Naive B cell (primary cell): ENCODE measurements at places on chromosomes 4 and X. TPM values are rescaled to one million over a fixed set of nuclear protein-coding genes. Genes with fewer than 3 reads are reported as not detected.

DNA sequence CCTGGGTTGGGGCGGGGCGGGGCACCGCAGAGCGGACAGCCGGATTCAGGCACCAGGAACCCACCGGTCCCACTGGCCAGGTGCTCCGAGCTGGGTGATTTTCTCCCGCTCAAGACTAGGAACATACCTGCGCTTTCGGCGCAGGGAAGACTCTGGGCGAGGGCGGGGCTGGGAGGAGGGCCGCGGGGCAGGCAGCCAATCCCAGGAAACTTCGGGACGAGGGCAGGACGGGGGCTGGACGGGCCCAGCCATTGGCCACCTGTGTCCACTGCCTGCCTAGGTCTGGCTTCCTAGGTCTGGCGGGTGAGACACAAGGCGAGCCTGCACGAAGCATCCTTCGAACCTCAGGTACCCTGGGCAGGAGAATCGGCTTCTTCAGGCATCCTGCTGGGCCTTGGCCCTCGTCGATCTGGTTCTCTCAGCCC lies 274 bp upstream of the ERVMER34-1 start:
- peaks cover 74% of the 10 kb centered on the region for H3K27me3 ChIP-seq
- H3K27ac ChIP-seq, result no peak overlapping the region
- peaks cover 12% of the 10 kb centered on the region for H3K4me1 ChIP-seq
- peak overlapping the region; percentile 79 for H3K4me3 ChIP-seq
- no peak for DNase-seq

CENPC gene
- 20.6 TPM for polyA plus RNA-seq

- no peak overlapping the region for H3K4me3 ChIP-seq
- H3K27ac ChIP-seq, result no peak overlapping the region
- peaks cover 11% of the 10 kb centered on the region for H3K4me1 ChIP-seq
- H3K27me3 ChIP-seq, result peaks cover 10% of the 10 kb centered on the region
- no peak for DNase-seq
- H3K36me3 ChIP-seq, result no peaks in the 10 kb centered on the region
Observed at GRCh38 chr4:57159866-57160265, 49.7 kb upstream of the IGFBP7 start.

DNA sequence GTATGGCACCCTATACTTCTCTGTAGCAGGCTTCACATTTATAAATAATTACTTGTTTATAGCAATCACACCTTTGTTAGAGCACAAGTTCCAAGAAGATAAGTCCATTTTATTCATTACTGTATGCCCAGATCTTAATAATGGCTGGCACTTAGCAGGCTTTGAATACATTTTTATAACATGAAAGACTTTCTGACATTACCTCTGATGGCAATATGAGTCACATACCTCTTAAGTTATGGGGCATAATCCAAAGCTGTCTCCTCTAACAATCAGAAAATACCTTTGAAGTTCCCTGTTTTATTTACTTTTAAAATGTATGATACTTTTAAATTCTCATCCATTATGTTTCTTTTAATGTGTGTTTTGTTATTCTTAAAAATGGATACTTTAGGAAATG lies 12.2 kb downstream of the SCRG1 start:
- no peaks in the 10 kb centered on the region for H3K27me3 ChIP-seq
- no peak overlapping the region for H3K27ac ChIP-seq
- DNase-seq, result no peak
- H3K36me3 ChIP-seq, result no peaks in the 10 kb centered on the region
- H3K4me1 ChIP-seq, result no peaks in the 10 kb centered on the region

SERPINA7 gene
- polyA plus RNA-seq, result not detected

GRCh38 chrX:1244164-1245076 lies 24.2 kb upstream of the CSF2RA start:
- no peaks in the 10 kb centered on the region for H3K27me3 ChIP-seq
- H3K36me3 ChIP-seq, result no peaks in the 10 kb centered on the region
- DNase-seq, result no peak
- H3K4me1 ChIP-seq, result peaks cover 16% of the 10 kb centered on the region
- no peak overlapping the region for H3K27ac ChIP-seq
- H3K4me3 ChIP-seq, result no peak overlapping the region

GRCh38 chr4:107153228-107153627 lies 117.1 kb upstream of the DKK2 start:
- no peak for DNase-seq
- H3K27me3 ChIP-seq, result no peaks in the 10 kb centered on the region
- no peaks in the 10 kb centered on the region for H3K4me1 ChIP-seq
- no peak overlapping the region for H3K4me3 ChIP-seq
- H3K27ac ChIP-seq, result no peak overlapping the region

SYP gene
- polyA plus RNA-seq, result 0.38 TPM

- no peaks in the 10 kb centered on the region for H3K27me3 ChIP-seq
- no peak overlapping the region for H3K4me3 ChIP-seq
- no peak for DNase-seq
- H3K4me1 ChIP-seq, result peaks cover 8% of the 10 kb centered on the region
Observed at GRCh38 chrX:140917354-140918115, 84.9 kb upstream of the SPANXB1 start.

GRCh38 chr4:3035674-3036073 lies 38.7 kb downstream of the HTT-AS start:
- no peaks in the 10 kb centered on the region for H3K36me3 ChIP-seq
- H3K27ac ChIP-seq, result no peak overlapping the region
- no peak for DNase-seq
